NCI-H146 (cell line): ENCODE measurements at places on chromosomes 5 and 9.

- no peak for DNase-seq
Measured at GRCh38 chr5:128225245-128226030, 141.9 kb downstream of the SLC12A2 start.

DNA sequence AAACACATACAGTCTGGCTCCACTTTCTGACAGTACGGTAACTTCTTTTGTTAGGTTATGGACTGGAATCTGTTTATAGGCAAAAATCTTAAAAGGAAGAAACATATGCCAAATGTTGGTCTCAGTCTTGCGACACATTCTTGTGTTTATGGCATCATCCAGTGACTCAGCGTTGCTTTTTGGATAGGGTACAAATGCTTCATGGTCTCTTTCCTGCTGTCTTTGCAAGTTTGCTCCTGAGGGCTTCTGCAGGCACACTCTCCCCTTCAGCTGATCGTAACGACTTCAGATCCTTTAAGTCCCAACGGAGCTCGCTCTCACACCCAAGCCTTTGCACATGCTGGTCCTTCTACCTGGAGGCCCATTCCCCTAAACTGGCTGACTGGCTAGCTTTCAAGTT lies 23.6 kb upstream of the TNFSF8 start:
- no peak for DNase-seq

GRCh38 chr5:107523029-107523680 lies 147.6 kb downstream of the EFNA5 start:
- peak; percentile 50 for DNase-seq

DNA sequence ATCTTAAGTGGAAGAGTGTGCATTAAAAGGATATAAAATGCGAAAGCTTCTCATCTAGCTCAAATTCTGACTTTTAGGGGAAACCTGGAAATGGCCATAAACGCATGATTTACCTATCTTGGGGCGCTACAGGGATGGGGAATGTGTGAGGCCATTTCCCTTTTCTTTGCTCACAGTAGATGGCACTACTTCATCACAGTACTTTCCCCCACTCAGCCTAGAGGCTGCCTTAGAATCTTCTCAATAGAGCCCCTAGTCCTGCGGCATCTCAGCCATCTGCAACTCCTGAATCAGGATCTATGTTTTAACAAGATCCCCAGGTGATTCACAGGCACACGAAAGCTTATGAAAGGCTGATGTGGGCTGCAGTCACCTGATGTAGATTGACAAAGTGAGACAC lies 110.8 kb downstream of the LHFPL2 start:
- DNase-seq: peak; percentile 30

DNA sequence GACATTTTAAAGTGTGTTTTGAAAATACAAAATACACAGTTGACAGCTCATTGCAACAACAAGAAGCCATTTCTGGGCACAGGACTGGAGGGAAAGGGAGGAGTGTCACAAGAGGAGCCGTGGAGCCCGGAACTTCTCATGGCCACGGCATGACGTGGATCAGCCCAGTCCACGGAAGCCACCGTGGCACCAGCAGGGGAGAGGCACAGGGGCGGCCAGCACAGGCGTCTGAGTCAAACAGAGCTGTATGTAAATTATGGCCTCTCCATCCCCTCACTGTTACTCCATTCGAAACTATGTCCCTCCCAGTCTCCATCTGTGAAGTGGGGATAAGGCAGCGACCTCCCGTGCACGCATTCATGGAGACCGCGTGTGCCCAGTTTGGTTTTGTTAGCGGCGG lies 165.6 kb upstream of the IRX2 start:
- DNase-seq: no peak

DNA sequence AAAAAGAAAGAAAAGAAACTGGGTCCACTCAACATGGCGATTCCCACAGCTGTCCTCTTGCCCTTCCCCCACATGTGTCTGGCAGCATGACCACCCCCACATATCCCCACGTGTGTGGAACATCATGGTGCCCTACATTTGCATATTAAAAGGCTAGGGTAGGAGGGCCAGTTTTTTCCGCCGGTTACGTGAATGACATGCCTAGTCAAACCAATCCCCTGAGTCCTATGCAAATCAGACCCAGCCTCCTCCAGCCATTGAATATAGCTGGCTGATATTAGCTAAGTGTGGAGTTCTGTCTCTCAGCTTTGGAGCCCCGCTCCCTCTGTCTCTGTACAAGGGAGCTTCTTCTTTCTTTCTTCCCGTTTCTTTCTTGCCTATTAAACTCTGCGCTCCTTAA lies 33.0 kb upstream of the CCDC112 start:
- DNase-seq: no peak
